NCI-H1092 treated with DMSO at 0.1 percent for 48 hours (cell line): ENCODE measurements at places on chromosomes 1 and 21.

DNA sequence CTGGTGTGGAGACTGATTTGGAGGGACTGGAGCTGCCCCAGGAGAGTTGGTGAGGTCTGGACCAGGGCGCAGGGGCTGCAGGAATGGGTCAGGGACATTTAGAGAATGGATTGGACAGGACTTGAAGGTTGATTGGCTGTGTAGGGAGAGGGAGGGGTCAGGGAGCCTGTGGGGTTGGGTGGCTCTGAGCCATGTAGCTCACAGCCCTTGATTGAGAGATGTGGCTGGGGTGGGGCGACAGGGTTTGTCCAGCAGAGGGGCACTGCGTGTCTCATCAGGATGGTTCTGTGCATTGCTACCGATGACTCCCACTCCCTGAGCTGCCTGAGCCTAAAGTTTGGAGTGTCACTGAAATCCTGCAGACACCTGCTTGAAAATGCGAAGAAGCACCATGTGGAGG is 12.1 kb downstream of the AZIN2 start:
- no peak for DNase-seq

GRCh38 chr1:198072177-198072576 is 84.6 kb upstream of the NEK7 start:
- DNase-seq, result no peak

DNA sequence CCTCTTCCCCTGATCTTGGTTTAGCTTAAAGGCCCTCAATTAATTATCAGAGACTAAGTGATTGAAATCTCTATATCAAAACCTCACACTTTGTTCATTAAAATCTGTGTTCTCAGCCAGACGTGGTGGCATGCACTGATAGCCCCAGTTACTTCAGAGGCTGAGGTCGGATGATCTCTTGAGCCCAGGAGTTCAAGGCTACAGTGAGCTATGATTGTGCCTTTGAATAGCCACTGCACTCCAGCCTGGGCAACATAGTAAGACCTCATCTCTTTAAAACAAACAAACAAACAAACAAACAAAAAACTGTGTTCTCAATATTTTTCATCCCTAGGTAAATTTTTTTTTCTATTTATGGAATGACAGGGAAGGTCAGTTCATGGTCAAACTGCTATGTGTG is 18.7 kb downstream of the TRMT13 start:
- DNase-seq, result no peak

DNA sequence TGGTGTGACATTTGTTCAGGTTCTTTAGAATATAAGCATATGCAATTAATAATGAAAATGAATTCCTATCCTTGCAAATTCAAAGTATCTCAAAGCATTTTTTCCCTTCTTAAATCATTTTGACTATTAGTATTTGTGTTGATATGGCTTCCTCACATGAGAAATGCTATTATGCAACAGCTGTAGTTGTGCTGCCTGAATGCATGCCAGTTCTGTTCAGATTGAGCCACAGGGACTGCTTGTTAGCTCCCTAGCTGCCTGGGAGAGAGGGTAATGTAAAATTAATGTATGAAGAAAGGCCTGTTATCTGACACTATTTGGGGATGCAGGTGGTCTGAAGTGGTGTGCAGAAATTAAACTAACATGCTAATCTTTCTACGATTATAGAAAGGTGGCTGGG is 45.5 kb downstream of the CACHD1 start:
- DNase-seq, result peak; percentile 30

DNA sequence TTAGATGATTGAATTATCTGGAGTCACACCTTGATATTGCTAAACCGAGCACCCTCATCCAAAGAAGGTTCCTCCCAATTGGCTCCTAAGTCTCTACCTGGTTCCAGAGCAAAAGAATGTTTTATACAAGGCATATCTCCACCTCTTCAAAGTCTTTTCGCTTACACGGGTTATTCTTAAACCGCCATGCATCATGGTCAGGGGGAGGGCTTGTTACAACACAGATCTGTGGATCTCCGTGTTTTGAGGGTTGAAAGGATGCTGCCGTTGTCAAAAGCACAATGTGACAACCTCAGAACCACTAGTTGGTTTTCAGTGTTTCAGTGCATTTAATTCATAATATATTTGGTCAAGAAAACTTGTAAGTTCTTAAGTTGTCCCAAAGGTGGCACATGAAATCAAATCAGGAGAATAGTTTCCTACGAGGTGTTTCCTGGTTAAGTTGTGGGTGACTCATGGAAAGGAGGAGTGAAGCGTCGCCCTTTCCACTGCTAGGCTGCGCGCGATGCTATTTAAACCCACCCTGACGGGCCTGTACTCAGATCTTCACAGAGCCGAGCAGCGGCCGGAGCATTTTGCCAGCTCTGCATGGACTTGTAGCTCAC is 1531.6 kb upstream of the TPTE start:
- DNase-seq, result no peak

- DNase-seq, result no peak
These were observed 111.6 kb downstream of the MATN1 start for GRCh38 chr1:30611741-30612309.

- DNase-seq, result no peak
These were observed 550 bp upstream of the SYT11 start for GRCh38 chr1:155858800-155859233.

DNA sequence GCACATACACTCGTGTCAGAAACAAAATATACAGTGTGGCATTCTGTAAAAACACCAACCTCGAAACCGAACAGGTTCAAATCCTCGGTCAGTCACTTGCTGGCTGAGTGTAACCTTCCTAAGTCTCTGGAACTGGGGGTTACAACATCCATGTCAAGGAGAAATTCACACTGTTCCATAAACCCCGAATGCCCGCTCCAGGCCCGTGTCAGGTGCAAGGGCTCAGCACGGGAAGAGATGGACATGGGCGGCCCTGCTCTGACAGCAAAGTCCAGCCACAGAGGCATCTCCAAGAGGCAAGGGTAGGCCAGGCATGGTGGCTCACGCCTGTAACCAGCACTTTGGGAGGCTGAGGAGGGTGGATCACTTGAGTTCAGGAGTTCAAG is 79.5 kb downstream of the SLC66A1 start:
- DNase-seq, result no peak

DNA sequence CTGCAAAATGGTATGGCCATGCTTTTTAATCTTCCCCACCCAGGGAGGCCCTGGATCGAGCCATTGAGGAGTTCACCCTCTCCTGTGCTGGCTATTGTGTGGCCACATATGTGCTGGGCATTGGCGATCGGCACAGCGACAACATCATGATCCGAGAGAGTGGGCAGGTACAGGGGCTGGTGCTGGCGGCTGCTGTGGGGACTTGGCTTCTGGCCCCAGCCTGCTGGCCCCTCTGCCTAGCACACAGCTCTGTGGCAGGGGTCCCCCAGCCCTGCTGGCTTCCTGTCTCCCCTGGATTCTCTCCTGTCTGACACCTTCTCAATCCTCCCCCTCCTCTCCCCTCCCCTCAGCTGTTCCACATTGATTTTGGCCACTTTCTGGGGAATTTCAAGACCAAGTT is 72.4 kb downstream of the PIK3CD start:
- no peak for DNase-seq

- peak; percentile 5 for DNase-seq
These were observed 44.1 kb downstream of the ITSN1 start for GRCh38 chr21:33686386-33686785.

- DNase-seq, result no peak
These were observed 69.0 kb downstream of the LEPR start for GRCh38 chr1:65489481-65489880.

DNA sequence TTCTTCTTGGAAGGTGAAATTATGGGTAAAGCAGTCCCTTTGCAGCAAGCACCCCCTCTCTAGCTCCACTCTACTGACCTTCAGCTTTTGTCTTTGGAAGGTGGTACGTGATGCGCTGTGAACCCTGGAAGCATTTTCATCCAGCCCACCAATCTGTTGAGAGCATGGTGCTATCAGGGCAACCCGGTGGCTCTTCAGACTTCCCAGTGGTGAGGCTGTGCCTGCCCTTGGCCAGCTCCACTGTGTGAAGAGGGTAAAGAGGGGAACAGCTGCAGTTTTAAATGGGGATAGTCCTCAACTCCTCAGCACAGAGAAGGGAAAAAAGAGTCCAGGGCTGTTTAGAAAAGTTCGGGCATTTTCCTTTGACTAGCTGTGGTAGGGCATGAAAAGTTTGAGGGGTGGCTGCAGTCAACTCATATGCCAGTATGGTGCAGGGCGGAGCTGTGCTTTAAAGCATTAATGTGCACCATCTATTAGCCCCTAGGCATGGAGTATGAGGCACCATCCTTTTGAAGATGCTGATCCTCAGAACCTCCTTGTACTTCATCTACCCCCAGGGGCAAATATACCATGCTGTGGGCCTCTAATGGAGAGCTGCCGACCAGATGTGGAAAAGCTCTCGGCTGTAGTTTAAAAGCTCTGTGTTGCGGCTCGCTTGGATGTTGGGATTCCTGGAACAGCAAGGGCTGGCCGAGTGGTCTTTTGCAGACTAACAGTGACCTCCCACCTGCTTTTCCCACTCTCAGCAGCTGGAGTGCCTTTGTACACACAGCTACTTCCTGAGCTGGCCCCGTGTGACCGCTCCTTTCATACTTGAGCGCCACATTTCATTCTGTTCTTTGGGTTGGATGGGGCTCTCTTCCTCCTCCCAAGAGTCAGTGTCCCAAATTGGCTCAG is 123.0 kb downstream of the PEX14 start:
- peak; percentile 91 for DNase-seq

- no peak for DNase-seq
These were observed 56.0 kb downstream of the SASS6 start for GRCh38 chr1:100076744-100077143.

GRCh38 chr1:230123280-230124185 is 56.5 kb downstream of the GALNT2 start:
- no peak for DNase-seq

DNA sequence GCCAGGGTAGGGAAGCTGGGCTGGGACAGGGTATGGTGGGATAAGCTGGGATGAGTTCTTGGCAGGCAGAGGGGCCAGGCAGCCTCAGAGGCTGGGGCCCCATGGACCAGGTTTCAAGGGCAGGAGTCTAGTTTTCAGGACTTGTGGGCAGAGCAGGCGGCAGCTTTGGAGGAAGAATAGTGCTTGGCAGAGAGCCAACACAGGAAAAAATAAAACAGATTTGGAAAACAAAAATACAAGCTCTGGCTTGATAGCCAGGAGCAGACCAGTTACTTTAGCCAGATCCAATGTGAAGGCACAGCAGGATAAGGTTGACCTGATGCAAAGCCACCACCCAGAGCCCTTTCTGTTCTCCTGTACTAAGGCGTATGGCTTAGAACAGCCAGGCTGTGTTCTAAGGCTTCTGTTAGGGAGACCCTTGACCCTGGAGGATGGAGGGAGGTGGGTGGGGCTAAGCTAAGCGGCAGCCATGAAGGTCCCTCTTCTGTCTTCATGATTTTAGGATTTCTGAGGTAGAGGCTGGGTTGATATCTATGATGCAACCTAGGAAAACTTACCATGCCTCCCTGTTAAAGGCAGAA is 5.5 kb downstream of the TRAF5 start:
- no peak for DNase-seq

- no peak for DNase-seq
These were observed 57.4 kb downstream of the LGR6 start for GRCh38 chr1:202250982-202251381.

DNA sequence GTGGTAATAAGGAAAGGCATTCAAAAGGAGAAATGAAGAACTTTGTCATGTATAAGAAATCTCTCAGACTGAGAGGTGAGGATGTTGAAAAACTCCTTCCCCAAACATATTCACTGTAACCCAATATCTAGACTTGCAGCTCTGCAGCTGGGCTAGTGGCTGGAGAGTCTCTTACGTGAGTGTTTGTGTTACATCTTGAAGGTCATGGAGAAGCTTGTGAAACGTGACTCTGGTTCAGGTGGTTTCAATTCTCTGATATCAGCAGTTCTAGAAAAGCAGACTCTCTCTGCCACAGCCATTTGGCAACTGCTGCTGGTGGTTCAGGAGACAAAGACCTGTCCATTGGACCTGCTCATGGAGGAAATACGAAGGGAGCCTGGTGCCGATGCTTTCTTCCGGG is 55.0 kb upstream of the EPHA8 start:
- DNase-seq, result peak; percentile 92

DNA sequence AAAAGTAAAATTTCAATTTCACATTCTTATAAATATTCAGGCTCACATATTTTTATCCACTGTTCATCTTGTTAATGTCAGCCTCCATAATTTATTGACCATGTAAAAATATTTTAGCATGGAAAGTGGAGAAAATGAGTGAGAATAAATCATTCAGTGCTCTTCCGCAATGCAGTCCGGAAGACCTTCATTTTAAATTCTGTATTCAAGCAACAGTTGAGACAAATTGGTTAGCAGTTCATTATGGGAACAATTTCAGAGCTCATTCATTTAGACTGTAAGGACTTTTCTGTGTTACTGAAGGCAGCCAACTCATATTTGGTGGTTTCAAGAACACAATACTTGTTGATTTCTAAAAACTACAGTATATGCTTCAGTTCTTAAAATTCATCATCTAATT is 97.8 kb downstream of the TYW3 start:
- no peak for DNase-seq

DNA sequence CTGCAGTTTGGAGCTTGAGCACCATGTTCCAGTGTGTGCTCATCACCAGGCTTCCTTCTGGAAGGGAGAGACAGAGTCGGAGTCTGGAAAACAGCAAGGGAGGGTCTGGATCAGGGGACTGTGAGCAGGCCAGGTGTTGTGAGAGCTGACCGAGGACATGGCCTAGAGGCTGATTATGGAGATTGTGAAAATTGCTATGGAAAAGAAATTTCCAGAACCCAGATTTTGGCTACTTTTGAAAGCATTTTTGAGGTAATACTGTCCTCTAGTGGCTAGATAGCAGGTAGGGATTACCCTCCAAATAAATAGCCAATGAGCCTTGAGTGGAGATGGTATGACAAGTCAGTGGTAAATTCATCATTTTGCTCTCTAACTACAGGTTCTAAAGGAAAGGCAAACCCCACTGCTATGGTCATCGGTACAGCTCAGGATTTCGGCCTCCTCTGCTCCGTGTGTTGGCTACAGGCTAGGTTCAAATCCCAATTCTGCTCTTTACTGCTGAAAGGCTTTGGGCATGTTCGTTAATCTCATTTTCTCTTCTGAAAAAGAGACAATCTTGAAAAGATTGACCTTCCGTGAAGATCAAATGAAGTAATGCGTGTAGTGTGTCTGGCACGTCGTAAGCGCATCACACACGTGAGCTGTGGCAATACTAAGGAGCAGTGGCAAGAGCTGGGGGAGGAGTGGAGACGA is 1.0 kb upstream of the HAO2 start:
- peak; percentile 13 for DNase-seq

- DNase-seq, result no peak
These were observed 257.4 kb upstream of the CAMK1G start for GRCh38 chr1:209326076-209326475.

- DNase-seq, result no peak
These were observed at the start of gene FAM43B for GRCh38 chr1:20551945-20552727. FAM43B (plus strand) TSS chr1:20552573; CDS start chr1:20552974, 401 bp downstream.

- DNase-seq, result no peak
These were observed 79.3 kb upstream of the RGS2 start for GRCh38 chr1:192729500-192729899.

DNA sequence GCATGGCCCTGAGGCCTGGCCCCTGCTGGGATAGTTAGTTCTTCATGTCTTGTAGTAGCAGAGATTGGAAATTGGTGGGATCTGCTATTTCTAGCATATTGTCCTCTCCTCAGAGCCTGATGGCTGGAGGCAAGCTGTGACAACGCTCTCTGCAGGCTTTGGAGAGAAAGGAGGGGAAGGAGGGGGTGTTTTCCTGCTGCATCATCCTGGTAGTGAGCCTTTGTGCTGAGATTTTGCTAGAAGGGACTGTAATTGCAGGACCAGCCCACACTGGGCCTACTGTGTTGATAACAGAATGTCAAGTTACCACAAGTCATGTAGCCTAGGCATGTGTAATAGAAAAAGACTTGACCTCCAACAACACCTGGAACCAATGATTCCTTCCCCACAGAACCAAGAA is 351.0 kb downstream of the SIPA1L2 start:
- DNase-seq, result no peak

- DNase-seq, result no peak
These were observed 548 bp upstream of the CDC20 start for GRCh38 chr1:43358121-43358745.
